ENCODE measurements at places on chromosomes 5 and 9.
A peak's percentile ranks its signal among the peaks of the same experiment; 100 is the strongest.

DNA sequence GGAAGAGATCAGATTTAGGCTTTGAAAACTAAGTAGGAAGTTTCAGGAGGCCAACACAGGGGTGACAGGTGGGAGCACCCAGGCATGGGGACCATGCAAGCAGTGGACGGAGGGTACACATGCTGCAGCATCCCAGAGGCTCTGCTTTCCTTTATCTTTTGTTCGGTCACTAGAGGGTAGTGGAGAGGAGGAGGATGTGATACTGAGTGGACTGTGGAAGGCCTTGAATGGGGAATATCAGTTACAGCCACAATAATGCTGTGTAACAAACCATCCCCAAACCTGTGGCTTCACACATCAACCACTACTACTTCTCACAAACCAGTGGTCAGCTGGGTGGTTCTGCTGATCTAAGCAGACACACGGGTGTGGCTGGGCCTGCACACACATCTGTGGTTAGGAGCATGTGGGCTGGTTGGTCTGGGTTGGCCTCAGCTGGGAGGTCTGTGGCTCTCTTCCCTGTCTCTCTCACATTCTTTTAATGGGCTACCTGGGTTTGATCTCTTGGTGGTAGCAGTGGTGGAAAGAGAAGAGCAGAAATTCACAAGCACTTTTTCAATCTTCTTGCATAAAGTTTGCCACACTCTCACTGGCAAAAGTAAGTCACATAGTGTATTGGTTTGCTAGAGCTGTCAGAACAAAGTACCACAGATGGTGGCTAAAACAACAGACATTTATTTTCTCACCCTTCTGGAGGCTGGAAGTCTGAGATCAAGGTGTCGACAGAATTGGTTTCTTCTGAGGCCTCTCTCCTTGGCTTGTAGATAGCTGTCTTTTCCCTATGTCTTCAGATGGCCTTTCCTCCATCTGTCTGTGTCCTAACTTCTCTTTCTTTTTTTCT lies 238.7 kb downstream of the AGTPBP1 start:
- DNase-seq, result no peak

- DNase-seq, result no peak
These were observed 21.3 kb upstream of the SERINC5 start for GRCh38 chr5:80277191-80277590.

GRCh38 chr5:42970636-42971559 lies 69.2 kb downstream of the ANXA2R start:
- no peak for DNase-seq

DNA sequence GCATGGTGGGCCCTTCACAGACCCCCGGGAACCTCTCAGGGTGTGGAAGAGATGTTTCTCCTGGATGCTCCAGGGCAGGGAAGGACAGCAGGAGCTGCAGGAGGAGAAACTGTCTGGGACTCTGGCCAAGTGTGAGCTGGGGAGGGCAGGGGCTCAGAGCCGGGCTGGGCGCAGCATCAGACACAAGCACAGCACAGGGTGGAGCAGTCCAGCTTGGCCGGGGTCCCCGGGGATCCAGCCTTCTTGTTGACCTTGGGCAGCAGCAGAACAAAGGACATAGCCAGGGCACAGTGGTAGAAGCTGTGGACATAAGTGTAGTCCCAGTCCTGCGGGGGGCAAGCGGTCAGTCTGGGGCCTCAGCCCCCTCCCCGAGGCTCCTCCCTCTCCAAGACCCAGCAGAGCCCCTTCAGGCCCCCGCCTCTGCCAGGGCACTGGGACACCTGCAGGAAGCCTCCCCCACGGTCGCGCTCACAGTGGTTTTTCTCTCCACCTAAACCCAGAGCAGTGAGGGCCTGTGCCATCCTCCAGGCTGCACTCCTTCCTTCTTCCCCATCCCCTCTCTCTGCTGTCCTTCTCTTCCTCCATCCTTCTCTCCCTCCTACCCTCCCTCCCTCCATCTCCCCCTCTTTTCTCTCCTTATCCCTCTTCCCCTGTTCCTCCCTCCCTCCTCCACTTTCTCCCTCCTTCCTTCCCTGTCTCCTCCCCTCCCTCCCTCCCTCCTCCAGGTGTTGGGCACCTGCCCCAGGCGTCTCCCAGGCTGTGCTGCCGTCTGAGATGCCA lies 10.1 kb downstream of the MYMK start:
- no peak for DNase-seq

DNA sequence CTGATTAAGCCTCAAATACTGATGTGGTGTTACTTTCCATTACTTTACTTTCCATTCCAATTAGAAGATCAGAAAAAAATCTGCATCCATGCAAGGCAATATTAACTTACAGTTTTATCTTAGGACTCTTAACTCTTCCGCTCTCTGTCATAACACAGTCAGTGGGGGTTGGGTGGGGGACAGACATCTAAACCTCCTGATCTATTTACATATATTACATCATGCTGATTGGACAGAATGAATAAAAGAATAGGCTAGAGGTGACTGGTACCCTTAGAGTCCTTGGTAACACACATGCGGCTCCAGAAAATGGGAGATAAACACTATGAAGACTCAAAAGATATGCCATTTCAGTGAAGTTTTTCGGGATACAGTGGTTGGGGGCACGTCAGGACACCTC lies 27.6 kb downstream of the RAPGEF6 start:
- DNase-seq, result no peak

- no peak for DNase-seq
These were observed 327.2 kb downstream of the BNC2 start for GRCh38 chr9:16543225-16543624.

DNA sequence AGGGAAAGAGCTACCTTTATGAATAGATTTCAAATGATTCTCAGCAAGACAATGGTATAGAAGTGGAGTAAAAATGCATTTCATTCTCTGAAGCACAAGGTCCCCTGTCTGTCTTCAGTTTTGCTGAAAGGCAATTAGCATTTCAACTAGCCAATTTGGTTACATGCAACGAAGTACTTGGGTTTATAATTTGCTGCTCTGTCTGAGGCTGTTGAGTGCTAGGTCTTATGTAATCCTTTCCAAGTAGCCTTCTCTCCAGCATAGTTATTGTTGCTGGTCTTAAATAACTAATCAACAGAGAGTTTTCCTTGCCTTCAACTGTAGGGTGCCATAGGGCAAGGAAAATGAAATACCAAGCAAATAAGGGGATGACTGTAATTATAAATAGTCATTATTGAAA lies 4.5 kb downstream of the ADGRV1 start:
- no peak for DNase-seq

DNA sequence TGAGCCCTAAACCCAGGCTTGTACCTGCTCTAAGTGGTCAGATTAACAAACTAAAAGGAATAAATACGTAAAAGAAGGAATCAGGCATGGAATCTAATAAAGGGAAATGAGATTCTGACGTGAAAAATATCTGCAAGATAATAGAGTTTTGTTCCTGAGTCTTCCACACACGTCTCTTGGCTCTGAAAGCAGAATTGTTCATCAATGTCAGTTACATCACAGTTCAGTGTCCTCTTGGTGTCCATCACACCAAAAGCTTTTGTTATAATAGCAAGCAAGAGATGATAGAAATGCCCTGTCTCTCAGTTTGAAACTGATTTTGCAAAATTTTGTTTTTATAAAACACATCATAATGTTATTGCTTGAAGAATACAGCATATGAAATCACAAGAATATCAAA lies 34.7 kb upstream of the NMUR2 start:
- no peak for DNase-seq

- no peak for DNase-seq
These were observed 43.7 kb upstream of the SHOC1 start for GRCh38 chr9:111838439-111838838.

GRCh38 chr5:118762291-118762690 lies 226.1 kb downstream of the DTWD2 start:
- DNase-seq, result no peak

- no peak for DNase-seq
These were observed 7.2 kb downstream of the NDUFS6 start for GRCh38 chr5:1808439-1808838.

DNA sequence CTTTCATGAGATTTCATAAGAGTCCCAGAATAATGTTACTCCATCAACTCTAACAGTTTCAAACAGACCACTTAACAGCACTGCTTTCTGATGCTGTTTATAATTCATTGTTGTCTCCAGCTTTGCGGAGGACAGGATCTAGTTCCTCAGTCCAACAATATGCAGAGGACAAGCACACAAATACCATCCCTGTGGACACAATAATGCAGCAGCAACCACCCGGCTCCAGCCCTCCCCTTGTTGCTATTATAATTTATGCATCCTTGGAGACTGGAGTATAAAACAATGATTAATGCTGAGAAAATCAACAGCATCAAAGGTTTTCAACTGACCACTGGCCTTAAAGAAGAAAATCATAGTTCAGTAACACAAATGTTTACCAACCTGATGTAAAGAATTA lies 108.3 kb downstream of the DENND1A start:
- DNase-seq, result no peak

DNA sequence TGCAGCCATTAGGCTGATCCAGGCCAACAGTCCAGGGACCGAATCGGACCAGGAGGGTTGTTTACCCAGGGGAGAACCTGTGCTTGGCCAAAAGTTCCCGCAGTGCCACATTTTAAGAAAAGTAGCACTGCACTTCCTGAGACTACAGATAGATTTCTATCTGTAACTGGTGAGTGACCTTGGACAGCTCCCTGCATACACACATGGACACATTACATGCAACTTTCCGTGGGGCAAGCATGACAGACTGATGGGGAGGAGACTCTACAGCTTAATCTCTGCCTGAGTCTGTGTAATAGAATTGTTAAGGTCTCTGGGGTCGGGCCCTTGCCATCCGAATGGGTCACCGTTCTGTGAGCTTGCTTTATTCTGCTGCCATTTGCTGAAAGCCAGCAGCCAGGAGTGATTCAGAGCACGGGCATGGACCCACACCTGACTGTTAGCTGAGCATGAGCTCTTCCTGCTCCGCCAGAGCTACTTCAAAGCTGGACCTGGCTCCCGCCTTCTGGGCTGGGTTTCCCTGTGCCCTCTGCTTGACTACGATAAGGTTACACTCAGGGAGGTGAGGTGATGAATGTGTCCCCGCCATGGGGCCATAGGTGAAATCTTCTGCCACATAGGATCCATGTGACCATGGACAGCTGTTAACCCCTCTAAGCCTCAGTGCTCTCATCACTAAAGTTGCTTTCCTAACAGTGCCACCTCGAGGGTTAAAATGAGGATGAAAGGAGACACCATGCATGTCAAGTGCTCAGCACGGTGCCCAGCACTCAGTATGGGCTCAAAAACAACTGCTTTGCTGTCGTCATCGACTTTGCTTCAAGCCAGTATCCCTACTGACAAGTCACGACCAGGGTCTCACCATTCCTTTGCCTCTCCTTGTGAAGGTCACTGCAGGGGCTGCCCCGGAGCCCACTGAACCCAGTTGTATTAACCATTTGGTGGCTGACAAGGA lies 200.0 kb downstream of the MELK start:
- DNase-seq, result no peak

DNA sequence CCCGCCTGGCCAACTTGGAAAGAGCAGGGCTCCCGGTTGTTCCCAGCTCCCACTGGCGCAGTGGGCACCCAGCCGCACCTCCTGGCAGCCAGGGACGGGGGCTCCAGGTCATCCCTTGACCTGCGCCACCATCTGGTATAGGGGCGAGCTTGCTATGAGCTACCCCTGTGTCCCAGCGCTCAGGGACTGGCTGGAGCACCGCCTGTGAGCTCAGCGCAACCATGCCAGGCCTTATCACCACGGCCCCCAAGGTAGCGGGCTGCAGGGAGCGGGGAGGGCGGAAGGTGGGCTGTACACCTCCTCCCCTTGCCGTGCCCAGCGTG lies 15.4 kb upstream of the RASA1 start:
- no peak for DNase-seq

- DNase-seq, result peak; percentile 20
These were observed 1485.7 kb upstream of the CDH9 start for GRCh38 chr5:28523888-28524635.

- no peak for DNase-seq
These were observed 280.4 kb downstream of the FER start for GRCh38 chr5:109027983-109028607.

DNA sequence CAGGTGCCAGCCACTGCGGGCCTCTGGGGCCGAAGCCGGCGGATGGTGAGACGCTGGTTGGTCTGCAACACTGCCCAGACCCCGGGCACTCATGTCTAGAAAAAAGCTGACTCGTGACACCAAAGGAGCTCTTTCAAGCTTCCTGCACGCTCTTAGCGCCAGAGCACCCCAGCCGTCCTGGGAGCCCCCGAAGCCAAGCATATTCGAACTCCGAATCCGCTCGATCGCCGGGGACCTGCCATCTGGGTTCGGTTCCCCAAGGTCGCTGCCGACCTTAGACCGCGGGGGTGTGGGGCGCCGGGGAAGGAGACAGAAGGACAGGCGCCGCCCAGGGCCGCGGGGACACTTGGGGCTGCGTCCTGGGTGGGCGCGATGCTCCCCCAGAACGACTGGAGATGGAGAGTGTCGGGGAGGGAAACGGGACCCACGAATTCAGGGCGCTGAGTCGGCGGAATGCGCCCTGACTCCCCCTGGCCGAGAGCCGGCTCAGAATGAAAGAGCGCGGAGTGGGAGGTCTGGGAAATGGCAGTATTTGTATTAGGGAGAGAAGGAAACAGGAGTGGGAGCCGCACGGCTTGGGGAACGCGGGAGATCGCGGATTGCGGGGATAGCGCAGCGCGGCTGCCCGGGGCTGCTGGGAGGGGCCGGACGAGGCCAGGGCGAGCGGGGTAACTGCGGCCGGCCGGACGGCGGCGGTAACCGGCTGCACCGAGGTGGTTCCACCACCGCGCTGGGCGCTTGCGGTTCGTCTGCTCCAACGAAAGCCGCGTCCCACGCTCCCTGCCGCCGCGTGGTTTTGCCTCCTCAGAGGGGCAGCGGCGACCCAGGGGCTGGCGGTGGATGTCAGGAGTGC lies 20.1 kb upstream of the MARCHF6 start:
- peak; percentile 59 for DNase-seq

GRCh38 chr9:21160178-21160577 lies 6.3 kb downstream of the IFNA21 start:
- no peak for DNase-seq

- no peak for DNase-seq
These were observed 91.0 kb downstream of the WWC1 start for GRCh38 chr5:168382421-168382820.

- DNase-seq, result no peak
These were observed 101.9 kb downstream of the RPS23 start for GRCh38 chr5:82176115-82176814.

Data from SJSA1 (cell line).